ENCODE measurements at places on chromosomes 7 and 10.

- DNase-seq, result no peak
These were observed 2.3 kb downstream of the MACROH2A2 start for GRCh38 chr10:70054902-70055301.

GRCh38 chr7:127653396-127653795 lies 1.4 kb downstream of the SND1 start:
- DNase-seq, result no peak

DNA sequence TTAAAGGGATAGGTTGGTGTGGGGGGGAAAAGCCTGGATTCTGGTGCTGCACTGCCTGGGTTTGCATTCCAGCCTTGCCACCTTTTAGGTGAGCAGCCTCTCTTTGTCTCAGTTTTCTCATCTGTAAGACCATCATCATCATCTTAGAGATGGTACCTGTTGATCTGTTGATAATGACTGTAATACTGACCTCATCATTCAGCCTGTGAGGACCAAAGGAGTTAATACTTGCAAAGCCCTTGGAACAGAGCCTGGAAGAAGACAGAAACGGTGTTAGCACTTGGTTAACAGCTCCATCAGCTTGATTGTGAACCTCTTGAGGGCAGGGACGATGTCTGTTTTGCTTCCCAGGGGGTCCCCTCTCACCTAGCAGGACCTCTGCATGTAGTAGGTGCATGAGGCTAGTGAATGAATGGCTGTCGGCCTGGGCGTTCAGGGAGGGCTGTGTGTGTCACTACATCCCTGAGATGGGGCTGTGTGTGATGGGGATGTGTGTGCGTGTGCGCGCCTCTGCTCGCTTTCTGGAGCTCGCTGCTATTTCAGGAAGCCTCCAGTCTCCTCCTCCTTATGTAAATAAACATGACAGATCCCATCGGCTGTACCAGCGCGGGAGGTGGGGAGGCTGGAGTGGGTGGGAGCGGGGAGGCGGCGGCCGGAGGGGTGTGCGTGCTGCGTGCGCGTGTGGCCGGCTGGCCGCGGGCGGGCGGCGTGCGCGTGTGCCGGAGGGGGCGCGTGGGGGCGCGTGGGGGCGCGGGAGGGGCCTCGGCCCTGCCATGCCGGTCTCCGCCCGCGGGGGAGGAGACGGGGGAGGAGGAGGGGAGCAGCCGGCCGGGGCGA lies 61.2 kb downstream of the NEURL1 start:
- DNase-seq, result no peak

- peak; percentile 83 for DNase-seq
These were observed 86.0 kb upstream of the ANKRD1 start for GRCh38 chr10:91006752-91007346.

- DNase-seq, result no peak
These were observed 31.4 kb downstream of the ITPRIP start for GRCh38 chr10:104306897-104307296.

GRCh38 chr10:22250897-22251660 lies 33.3 kb upstream of the EBLN1 start:
- DNase-seq, result peak; percentile 15

GRCh38 chr7:48511080-48511479 lies 339.8 kb downstream of the ABCA13 start:
- no peak for DNase-seq

GRCh38 chr7:94803821-94804220 lies 103.6 kb upstream of the PPP1R9A start:
- no peak for DNase-seq

All from activated CD4-positive, alpha-beta T cell treated with anti-CD3 and anti-CD28 coated beads, Interleukin-10, Interleukin-2, amounts not matched to agents 100 ng/mL and 50 ng/mL, durations not matched to agents 16 hours and 8 hours (primary cell).